ENCODE measurements at places on chromosomes 1 and 21.

GRCh38 chr1:186255266-186255665, 119.8 kb downstream of the TPR start:
- DNase-seq, result no peak

GRCh38 chr1:15874471-15874870, 27.0 kb downstream of the SPEN start:
- no peak for DNase-seq

DNA sequence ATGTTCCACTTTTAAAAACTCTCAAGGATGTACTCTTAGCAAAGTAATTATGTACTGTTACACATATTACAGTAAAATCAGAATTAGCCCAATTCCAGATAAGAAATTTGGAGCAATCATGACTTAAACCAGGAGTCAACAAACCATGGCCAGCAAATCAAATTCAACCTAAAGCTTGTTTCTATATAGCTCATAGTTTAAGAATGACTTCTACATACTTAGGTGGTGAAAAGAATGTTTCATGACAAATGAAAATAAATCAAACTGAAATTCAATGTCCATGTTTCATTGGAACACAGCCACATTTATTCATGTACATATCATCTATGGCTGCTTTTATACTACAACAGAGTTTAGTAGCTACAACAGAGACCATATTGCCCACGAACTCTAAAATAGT, 35.1 kb downstream of the FRRS1 start:
- no peak for DNase-seq

GRCh38 chr1:183093066-183093668, 69.9 kb downstream of the LAMC1 start:
- no peak for DNase-seq

DNA sequence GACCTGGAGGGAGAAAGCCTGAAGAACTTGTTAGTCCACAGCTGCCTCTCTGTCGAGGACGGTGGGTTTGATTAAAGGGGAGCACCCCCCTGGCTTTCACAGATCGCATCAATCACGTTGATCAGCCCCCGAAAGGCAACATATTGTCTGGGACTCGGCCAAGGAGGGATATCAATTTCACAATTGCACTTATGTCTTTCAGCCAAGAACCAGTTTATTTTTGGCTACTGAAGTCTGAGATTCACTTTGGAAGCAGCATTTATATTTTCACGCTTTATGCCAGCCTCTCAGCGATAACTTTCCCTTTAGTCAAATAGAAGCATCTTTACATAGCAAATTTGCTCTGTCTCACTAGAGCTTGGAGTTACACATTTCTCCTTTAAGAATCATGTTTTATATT, 253.2 kb upstream of the RRP15 start:
- peak; percentile 34 for DNase-seq

GRCh38 chr1:95716550-95716949, 482.5 kb downstream of the RWDD3 start:
- no peak for DNase-seq

GRCh38 chr1:27402349-27402754, 9.9 kb downstream of the GPR3 start:
- no peak for DNase-seq

DNA sequence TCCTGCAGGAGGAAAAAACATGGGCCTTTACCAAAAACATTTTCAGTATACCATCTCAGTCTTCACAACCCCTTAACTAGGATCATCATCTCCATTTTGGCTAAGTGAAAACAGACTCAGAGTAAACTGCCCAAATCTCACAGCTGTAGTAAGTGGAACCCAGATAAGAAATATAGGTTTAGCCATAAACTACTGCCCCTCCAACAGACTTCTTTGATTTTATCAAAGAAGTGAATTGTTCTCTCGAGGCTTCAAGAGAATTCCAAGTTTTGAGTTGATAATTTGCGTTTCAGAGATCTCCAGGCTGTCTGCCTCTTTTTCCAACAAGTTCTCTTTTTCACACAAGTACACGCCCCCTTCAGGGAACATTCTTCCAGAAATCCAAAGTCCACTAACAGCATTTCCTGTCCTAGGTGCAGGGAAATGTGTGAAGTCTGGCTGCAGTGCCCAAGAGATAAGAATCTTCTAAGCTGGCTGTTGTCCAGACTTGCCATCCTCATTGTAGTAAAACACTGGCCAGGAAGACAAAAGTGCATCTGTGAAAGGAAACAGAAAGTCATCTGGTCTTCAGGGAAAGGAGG, 30.8 kb downstream of the RNF19B start:
- no peak for DNase-seq

DNA sequence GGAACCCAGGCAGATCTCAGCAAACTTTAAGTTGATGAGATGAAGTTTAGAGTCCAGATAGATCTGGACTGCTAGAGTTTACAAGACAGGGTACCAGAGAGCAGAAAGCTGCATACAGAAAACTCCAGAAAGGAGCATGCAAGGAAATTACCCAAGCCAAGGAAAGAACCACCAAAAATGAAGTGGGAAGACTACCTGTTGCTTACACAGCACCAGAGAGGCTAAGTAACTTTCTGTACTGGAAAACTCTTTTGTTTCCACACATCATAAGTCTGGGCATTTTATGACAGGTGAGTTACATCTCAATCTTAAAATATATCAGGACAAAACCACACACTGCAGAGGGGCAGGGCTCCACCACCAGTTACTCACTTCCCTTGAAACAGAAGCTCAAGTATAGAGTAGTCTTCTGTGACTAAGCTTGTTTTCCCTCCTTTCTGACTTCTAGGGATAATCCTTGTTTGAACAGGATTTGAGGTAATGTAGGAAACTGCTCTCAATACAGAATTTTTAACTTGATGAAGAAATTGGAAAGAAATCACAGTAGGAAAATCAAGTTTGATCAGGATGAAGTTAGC, 17.4 kb upstream of the GJA9 start:
- no peak for DNase-seq

DNA sequence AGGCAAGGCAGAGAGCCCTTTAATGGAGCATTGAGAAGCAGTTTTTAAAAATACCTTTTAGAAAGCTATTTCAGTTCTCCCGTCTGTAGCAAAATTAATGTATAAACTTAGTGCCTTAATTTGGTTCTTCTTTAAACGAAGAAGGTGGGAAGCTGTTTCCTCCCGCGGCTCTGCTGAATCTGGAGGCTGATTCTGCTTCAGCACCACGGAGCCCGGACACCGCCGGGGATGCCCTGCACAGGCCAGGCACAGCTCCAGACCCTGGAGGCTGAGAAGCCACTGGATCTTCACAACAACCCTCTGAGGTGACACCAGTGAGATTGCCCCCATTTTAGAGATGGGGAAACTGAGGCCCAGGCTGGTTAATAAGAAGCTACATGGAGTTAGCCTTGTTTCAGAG, 175.8 kb upstream of the VAMP3 start:
- no peak for DNase-seq

DNA sequence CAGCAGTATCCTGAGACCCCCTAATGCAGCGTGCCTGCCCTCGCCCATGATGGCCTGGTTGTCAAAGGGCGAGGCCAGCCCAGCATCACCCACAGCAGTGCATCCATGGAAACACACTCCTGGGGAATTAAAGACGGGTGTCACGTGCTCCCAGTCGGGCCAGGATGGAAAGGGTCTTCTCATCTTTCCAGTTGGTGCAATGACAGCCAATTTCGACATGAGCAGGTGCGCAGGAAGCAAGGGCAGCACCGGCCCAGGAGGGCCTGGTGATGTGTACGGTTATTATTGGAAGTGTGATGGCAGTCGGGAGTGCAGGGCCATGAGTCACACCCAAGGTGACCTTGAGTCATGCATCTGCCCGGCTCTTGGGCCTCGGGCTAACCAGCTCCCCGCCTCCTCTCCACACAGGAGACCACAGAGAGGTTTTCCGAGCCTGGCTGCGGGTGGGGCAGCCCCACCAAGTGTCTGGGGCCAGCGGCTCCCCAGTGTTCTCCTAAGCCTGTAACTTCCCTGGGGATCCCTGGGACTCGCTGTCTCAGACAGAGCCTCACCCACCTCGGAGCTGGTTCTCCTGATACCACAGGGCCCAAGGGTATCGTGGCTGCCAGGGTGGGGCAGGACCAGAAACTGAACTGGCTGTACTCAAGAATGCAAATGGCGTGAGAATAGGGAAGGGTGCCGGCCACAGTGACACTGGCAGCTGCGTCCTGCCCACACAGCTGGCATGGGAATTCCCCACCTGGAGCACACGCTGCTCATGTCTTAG, 119.8 kb downstream of the SIK1 start:
- no peak for DNase-seq

DNA sequence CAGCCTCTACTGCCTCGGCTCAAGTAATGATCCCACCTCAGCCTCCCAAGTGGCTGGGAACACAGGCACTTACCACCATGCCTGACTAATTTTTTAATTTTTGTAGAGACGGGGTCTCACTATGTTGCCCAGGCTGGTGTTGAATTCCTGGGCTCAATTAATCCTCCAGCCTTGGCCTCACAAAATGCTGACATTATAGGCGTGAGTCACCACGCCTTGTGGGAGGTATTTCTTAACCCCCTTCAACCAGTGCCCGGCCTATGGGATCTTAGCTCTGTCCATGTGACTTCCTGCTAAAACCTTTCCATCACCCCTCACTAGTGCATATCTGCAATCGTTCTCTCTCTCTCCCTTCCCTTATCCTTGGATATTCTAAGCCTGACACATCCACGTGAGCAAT, 86.4 kb downstream of the FOXD2 start:
- DNase-seq, result no peak

GRCh38 chr21:35026617-35027562, 22.2 kb downstream of the RUNX1 start:
- DNase-seq, result peak; percentile 54

GRCh38 chr1:53369761-53370160, 41.9 kb upstream of the LRP8 start:
- no peak for DNase-seq

DNA sequence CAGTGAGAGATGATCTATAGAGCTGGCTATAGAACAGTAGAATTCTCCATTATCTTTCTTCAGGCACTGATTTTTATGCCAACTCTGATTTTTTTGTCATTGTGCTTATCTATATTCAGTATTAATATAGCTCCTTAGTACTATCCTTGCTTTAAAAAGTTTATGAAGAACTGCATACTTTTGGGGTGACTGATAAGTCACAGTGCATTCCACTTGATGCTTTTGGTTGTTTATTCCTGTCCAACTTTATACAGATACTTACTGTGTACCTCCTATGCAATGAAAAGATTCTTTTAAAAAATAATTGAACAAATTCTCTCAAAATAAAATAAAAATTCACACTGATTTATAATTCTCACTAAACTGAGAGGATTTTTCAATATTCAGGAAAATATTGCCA, 71.6 kb downstream of the COL24A1 start:
- DNase-seq, result no peak

All from brain (organoid and tissue), 16 donors.